ENCODE measurements at places on chromosomes 1 and 21.

GRCh38 chr1:50605186-50605875 is 182.1 kb upstream of the DMRTA2 start:
- no peak for DNase-seq

DNA sequence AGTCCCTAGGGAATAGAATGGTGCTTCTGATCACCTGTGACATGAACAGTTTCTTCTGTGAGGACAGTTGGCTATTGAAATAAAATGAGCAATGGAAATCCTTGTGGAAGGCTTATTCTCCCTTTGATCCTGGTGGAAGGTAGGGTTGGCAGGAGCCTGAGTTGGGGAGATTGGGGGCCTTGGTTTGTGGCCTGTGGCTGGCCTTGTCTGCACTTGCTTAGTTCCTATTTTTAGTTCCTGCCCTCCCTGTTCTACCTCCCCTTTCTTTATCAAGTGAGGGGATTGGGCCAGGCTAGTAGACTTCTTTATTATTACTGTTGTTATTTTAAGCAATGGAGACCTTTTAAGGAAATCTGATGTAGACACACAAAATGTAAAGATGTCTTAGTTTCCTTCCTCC is 8.2 kb downstream of the DMRTB1 start:
- DNase-seq: no peak

DNA sequence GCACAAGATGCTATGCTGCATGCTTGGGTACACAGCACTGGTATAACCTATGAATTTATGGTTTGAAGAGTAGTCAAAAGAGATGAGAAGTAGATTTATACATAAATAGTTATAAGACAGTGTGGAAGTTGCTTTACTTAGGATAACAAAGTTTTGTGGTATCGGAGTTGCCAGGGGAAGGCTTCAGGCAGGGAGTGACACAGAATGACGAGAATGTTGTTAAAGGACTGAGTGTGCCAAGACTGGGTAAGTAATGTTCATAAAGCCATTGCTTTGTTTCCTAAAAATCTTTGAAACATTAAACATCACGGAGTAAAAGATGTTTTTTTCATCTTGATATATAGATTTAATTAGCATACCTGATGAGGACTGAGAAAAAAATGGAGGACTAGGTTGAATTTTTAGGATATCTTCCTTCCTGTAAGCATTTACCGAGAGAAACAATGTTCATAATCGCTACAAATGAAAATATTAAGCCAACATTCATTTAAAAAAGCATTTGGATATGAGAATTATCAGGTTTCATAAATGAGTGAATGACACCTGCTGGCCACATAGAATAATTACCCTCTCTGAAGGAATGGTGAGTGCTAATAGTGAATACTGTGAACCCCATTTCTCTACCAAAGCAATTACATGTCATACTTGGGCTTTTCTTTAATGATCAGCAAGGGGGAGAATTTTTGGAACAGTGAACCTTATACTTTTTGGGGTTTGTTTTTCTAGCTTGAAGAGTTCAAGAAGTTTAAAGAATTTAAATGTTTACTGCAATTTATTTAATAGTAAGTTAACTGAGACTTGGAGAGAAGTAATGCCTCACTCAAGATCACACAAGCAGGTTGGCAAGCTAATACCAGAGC is 28.4 kb downstream of the EXTL2 start:
- DNase-seq: peak; percentile 20

- DNase-seq: no peak
Observed at GRCh38 chr1:71193153-71193552, 112.3 kb upstream of the ZRANB2 start.

GRCh38 chr1:174156437-174156836 is 2.9 kb upstream of the RABGAP1L start:
- DNase-seq: no peak

DNA sequence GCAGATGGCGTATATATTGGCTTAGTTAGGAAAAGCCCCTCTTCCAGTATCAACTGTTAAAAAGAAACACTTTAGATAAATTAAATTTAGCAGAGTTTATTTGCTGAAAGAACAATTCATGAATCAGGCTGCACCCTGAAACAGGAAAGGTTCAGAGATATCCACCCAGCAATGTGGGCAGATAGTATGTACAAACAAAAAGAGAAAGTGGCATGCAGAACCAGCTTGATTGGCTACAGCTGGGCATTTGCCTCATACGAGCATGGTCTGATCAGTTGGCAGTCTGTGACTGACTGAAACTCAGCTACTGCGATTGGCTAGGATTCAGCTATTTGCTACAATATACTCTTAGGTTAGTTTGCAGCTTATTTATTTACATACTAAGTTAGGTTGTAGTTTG is 98.2 kb downstream of the ZC3H11B start:
- DNase-seq: no peak

DNA sequence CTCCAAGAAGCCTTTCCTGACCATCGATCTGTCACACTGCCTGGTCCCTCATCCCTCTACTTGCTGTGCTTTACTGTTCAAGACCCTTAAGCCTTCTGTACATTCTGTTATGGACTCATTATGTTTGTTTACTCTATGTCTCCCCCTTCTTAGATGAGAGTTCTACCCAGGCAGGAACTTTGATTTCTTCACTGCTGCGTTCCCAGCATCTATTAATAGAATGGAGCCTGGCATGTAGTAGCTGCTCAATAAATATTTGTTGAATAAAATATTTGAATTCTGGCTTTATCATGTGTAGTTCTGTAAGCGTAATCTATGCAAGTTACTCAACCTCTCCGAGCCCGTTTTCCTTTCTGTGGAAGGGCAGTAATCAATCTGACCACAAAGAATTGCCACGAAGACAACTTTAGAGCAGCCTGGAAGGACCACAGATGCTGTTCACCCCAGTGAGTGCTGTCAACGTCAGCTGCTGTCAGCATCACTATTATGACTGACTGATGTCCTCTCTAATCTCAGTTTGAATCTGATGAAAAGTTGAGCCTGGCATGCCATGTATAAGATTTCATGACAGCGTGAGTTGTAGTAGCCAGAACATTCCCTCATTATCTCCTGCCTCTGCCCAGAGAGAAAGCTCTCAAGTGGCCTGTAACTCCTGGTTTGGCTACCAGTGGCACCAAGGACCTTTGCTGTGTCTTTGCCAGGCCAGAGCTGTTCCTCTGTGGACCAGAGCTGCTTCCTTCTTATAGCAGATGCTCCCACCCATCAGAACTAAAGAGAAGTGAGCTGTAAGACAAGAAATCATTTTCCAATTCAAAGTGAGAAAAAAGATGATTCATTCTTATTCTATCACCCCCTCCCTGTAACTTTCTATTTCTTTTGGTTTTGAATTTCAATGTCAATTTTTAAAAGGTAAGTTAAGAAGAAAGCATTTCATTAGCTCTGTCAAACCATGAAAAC is 94.5 kb downstream of the PRDM2 start:
- DNase-seq: no peak

GRCh38 chr1:169849346-169850022 is 44.2 kb downstream of the SCYL3 start:
- no peak for DNase-seq

DNA sequence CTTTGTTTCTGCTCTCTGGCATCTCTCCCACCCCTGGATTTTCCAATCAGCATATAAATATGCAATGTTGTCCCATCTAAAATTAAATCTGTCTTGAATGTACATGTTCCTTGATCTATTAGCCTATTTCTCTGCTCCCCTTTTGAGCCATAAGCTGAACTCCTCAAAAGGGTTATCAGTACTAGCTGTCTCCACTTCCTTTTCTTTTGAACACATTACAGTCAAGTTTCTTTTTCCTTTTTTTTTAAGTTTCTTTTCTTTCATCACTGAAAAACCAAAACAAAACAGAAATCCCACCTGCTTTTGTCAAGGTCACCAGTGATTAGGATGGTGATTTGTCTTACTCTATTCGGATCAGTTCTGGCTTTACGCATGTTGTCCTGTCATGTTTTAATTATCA is 29.3 kb downstream of the XCL2 start:
- DNase-seq: no peak

- DNase-seq: no peak
Observed at GRCh38 chr1:223230161-223230881, 87.3 kb upstream of the TLR5 start.

DNA sequence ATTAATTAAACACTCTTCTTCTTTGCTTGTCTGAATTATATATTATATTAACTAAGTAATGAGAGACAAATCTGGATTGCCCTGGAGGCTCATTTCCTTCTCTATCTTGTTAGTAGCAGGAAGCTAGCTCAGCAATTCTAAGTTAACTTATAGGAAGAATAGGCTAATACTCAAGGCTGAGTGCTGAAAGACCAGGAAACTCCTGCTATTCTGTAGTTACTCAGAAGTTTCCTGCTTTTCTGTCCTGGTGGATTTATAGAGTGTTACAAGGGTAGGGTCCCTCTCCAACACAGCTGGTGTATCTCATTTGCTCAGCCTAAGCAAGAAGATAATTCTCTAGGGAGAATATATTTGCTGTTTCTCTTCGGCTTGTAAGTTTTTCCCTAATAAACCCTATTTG is 29.2 kb downstream of the HSPA13 start:
- DNase-seq: peak; percentile 13

GRCh38 chr1:154913273-154913672 is 23.2 kb downstream of the PMVK start:
- no peak for DNase-seq

GRCh38 chr1:65698590-65698989 is 94.1 kb upstream of the PDE4B start:
- no peak for DNase-seq

DNA sequence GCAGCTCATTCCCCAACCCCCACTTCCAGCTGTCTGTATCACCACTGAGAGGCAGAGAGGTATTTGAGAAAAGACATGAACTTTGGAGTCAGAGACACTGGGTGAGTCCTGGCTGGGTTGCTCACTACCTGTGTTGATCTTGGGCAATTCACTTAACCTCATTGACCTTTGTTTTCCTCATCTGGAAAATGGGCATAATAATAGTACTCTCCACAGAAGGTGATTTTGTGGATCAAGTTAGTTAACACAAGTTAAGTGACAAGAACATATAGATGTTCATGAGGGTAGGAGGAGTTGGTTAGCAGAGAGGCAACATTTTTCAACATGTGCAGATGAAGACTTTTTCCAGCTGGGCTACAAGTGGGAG is 17.1 kb upstream of the ETV3L start:
- DNase-seq: no peak

Measured in muscle of arm (tissue), 14 donors.